T-helper 17 cell (primary cell): ENCODE measurements at places on chromosomes 6 and 20. TPM values are rescaled to one million over a fixed set of nuclear protein-coding genes. Genes with fewer than 3 reads are reported as not detected.

DNA sequence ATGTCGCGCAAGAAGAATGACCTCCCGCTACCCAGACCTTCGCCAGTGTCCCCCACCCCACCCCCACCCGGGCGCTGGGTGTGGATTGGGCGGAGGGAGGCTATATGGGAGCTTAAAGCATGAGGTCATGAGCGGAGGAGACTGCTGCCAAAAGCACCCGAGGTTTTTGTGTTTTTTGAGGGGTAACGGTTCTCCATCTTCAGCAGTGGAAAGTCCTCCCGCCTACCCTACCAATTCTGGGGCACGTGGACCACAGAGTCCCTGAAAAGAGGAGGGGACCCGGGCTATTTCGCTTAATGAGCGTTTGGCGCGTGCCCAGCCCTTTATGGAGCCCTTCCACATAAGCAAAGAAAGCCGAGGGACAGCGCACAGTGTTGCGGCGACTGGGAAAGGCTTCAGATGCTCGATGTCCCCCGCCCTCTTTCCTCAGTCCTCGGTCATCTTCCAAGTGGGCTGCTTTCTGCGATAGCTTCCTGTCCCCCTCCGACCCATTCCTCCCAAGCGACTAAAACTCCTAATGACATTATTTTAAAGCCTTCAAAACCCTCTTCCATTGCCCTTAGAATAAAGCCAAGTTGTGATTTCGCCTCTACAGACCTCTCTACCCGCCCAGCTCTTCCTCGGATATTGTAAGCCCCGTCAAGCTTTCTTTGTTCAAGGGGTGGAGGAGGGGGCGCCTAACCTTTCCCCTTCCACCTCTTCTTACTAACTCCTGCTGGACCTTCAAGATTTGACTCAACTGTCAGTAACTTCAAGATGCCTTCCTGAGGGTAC is 2.1 kb upstream of the TRERF1 start:
- DNase-seq = no peak

DNA sequence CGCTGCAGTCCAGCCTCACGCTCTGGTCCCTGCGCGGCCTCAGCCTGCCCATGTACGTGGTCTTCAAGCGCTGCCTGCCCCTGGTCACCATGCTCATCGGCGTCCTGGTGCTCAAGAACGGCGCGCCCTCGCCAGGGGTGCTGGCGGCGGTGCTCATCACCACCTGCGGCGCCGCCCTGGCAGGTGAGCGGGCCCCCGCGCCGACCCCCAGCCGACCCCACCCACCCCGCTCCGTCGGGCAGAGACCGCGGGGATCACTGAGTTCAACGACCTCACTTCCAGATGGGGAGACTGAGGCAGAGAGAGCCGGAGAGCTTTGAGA is 545 bp downstream of the SLC35D3 start:
- DNase-seq = no peak

DNA sequence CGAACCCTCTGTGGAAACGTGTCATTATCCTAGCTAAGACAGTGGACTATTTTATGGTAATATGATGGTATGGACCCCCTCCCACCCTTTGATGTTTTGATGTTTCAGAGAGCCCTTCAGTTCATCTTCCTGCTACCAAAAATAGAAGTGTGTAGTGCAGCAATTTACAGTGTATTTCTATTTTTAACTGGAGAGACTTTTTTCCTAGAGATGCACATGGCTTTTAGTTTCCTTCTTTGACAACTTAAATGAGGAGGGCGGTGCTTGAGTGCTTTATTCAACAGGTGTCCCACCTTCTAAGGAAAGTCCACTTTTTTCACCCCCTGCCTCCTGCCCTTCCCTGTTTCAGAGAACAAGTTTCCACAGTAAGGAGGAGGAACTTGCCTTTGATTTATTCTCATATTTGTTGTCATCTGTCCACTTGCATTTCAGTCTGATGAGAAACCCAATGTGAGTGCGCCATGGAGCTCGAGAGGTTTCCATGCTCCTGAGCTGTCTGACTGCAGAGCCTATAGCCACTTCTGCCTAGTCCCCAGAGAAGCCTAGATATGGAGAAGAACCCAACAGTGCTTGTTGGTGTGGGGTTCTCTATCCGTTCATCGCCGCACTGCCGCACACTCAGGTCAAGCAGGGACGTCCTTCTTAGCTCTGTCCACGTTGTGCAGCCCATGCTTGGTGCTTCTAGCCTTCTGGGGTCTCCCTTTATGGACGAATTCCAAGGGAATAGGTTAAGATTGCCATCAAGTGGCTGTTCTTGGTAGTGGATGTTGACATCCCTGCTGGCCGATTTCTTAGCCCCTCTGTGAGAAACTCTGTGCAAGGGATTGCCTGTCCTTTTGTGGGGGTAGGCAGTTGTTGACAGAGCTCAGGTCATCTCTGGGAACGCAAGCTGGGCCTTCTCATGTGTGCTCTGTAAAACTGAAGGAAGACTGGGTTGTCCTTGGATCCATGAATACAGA is 144.2 kb downstream of the JARID2 start:
- DNase-seq = no peak

TFAP2D gene
- not detected for total RNA-seq

PRICKLE4 gene
- not detected for total RNA-seq

CBLN4 gene
- not detected for total RNA-seq

OXT gene
- total RNA-seq = not detected

MTFR2 gene
- total RNA-seq = 2.9 TPM

TAP2 gene
- total RNA-seq = 103 TPM
